ENCODE measurements at places on chromosomes 5 and 9. TPM values are rescaled to one million over a fixed set of nuclear protein-coding genes. Genes with fewer than 3 reads are reported as not detected.

Gene PKD2L2
- not detected for total RNA-seq

Gene ZNF879
- total RNA-seq: not detected

Gene ARID3C
- 0.48 TPM for total RNA-seq

Gene PTPN3
- not detected for total RNA-seq

Gene SH3PXD2B
- 0.15 TPM for total RNA-seq

Gene OBP2B
- not detected for total RNA-seq

Gene SLC6A19
- not detected for total RNA-seq

Gene FOXD4L6
- 0.30 TPM for total RNA-seq

Gene TRIM7
- total RNA-seq: not detected

Gene SCGB3A2
- total RNA-seq: not detected

Gene CCDC192
- total RNA-seq: not detected

Gene CDC25C
- total RNA-seq: 6.1 TPM

Gene FOXI1
- total RNA-seq: not detected

Gene PCDHGC4
- total RNA-seq: 7.0 TPM

Gene LHX6
- total RNA-seq: not detected

Gene NR5A1
- not detected for total RNA-seq

Gene CRB2
- total RNA-seq: not detected

Gene TICAM2
- not detected for total RNA-seq

Gene CCNG1
- 109 TPM for total RNA-seq

Gene MPDZ
- not detected for total RNA-seq

Gene TLX3
- not detected for total RNA-seq

Gene IL7R
- not detected for total RNA-seq

All from Karpas-422 (cell line).